ELF-1 (cell line): ENCODE measurements at places on chromosomes 5 and 9.

- no peak for DNase-seq
Observed at GRCh38 chr5:2415678-2416077, 335.8 kb downstream of the IRX2 start.

DNA sequence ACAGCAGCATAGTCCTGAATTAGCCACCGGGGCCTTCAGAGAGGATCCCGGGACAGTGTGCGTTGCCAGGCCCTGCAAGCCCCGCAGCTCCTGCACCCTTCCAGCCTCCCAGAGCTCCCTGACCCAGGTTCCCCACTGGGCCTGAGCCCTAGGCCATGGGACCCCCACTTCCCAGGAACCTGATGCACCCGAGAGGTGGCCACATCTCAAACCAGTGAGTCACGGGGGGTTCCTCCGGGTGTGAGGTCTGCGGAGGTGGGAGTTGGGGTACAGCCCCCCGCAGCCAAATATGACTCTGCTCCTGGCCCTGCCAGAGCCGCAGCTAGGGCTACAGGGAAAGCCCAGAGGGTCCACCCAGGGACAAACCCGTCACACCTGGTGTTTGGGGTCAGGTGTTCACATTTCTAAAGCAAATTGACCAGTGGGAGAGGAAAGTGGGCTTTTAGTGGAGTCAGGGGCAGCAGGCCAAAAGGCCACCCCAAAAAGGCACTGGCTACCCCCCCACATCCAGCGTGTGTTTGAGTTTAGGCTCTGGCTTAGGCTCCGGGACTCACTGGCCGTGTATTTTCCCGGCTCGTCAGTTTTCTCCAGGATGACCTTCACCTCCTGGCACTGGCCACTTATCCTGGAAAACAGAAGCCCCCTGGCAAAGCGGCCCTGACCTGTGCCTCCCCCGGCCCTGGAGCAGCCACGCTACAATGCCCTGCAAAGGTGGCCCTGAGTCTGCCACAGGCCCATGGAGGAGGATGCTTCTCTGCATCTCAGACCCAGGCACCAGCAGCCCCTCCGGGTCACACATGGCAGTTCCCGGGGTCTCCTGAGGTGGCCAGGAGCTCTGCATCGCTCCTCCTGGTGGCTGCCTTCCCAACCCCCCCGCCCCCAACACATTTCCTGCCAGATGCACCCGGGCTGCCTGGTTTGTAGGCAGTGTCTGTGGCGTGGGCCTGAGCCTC is 17.4 kb upstream of the OBP2B start:
- peak; percentile 32 for DNase-seq

- peak; percentile 27 for DNase-seq
Observed at GRCh38 chr9:134434894-134435506, 108.7 kb downstream of the RXRA start.

DNA sequence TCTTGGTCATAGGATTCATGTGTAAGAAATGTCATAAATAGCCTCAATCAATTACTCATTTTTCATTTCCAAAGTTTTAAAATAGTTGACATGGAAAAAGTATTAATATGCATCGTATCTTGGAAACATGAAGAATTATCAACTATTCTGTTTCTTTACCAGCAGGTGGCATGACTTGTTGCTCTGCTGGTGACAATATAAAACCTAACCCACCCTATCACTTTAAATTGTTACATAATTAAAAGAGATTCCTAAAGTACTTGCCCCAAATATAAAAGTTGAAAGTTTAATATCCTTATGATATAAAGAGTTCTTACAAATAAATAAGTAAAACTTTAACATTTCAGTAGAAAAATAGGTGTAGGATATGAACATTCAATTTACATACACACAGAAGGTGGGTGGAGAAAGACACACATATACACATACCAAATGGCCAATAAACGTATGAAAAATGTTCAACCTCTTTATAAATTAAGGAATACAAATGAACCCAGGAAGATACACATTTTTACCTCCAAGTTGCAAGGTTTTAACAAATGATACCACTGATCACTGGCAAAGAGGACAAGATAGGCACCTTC is 30.6 kb downstream of the MAP1B start:
- no peak for DNase-seq

DNA sequence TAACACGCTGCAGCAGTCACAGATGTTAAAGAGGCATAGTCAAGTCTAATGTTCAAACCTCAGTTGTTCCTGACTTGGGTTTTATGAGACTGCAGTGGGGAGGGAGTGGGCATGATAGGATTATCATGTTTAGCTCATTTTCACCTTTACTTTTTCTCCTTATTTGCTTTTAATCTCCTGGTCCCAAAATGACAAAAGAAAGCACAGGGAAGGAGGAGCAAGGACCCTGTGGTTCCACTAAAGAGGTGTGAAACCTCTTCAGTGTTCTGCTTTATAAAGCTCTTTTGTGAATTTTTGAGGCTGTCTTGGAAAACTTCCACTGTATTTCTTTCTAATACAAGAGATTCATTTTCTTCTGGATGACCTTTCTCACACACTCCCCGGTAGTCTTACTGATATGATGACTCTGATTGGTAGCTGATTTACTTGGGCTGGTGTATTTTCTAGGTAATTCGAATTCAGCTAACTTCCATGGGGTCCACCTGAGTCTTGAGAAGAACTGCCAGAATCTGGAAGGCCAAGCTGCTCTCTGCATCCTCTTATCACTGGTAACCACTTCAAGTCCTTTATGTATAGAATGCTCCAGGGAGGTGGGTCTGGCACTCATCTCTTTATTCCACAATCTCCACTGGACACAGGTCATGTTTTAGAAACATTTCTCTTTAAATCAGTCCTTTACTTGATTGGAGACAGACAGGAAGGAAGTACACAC is 1364.4 kb upstream of the CDH9 start:
- no peak for DNase-seq

- DNase-seq: no peak
Observed at GRCh38 chr5:126219616-126220015, 203.6 kb upstream of the GRAMD2B start.

- no peak for DNase-seq
Observed at GRCh38 chr9:37497320-37497719, 11.6 kb downstream of the POLR1E start.

GRCh38 chr9:79129865-79130480 is 441.8 kb upstream of the TLE4 start:
- DNase-seq: peak; percentile 44

DNA sequence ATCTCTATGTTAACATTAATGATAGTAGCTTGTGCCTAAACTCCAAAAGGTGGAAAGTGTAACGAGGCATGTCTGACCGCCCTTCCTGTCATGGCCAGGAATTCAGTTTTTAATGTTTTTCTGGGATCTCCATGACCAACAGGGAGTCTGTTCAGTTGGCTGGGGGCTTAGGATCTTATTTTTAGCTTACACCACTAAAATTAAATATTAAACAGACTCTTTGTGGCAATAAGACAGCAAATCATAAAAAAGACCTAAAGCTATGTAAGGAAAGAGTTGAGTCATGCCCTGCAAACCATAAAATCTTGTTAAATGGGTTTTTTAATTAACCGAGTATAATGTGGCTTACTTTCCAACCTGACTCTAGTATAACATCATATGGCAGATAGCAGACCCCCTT is 247.8 kb downstream of the DIRAS2 start:
- no peak for DNase-seq

- DNase-seq: peak; percentile 60
Observed at GRCh38 chr5:36452424-36453006, 150.8 kb upstream of the RANBP3L start.

DNA sequence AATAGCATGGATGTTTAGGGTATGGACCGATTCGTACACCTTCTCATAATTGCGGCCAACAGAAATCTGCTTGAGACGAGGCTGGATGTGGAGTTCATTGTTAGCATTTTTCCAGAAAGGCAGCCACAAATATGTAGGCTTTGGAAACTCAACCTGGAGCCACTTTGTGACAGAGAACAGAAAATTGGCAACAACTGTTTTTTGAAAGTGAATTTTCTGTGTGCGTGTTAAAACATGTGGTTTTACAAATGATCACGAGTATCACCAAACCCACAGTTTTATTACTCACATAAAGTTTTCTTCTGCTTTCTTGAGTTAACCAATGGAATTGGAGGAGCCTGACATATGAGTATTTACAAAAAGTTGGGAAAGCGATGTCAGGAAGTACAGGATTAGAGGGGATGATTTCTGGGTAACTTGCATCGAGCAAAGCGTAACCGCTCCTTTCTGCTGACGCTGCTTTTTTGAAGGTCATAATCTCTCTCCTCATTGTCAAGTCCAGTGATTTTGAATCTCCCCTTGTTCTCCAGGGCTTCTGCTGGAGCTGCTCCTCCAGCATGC is 138.5 kb upstream of the TAF11L2 start:
- DNase-seq: no peak
